Articular chondrocyte of knee joint (primary cell): ENCODE measurements at places on chromosomes 1 and 21. TPM values are rescaled to one million over a fixed set of nuclear protein-coding genes. Genes with fewer than 3 reads are reported as not detected.

Gene TFAP2E
- 0.54 and 0.65 TPM in 2 replicates for total RNA-seq

Gene TMEM125
- total RNA-seq = not detected in 2 replicates

Gene MX2
- 0.52 and 0.76 TPM in 2 replicates for total RNA-seq

Gene C1orf87
- total RNA-seq = 0.11 TPM in 1 of 2 replicates, not detected in the other

Gene TMEM39B
- total RNA-seq = 7.3 and 8.3 TPM in 2 replicates

Gene SRSF11
- total RNA-seq = 179 and 182 TPM in 2 replicates

Gene ALX3
- total RNA-seq = 0.22 TPM in 1 of 2 replicates, not detected in the other

Gene HSPB7
- 13.2 and 19.6 TPM in 2 replicates for total RNA-seq

Gene SLAMF9
- total RNA-seq = 0.65 and 0.86 TPM in 2 replicates

Gene OR2T35
- total RNA-seq = not detected in 2 replicates

Gene MAP3K21
- 0.22 and 0.39 TPM in 2 replicates for total RNA-seq

Gene NADK
- 39.5 and 47.7 TPM in 2 replicates for total RNA-seq

Gene IVL
- 0.11 TPM in 1 of 2 replicates, not detected in the other for total RNA-seq

Gene CYP4B1
- total RNA-seq = not detected in 2 replicates

Gene SOX13
- 1.5 and 1.8 TPM in 2 replicates for total RNA-seq

Gene CTSS
- 12.0 and 18.5 TPM in 2 replicates for total RNA-seq

Gene CRYAA
- total RNA-seq = not detected in 2 replicates

Gene MAPKAPK2
- total RNA-seq = 37.7 and 45.3 TPM in 2 replicates

Gene MATN1
- 0.11 TPM in 1 of 2 replicates, not detected in the other for total RNA-seq

Gene PRRC2C
- total RNA-seq = 74.0 and 88.2 TPM in 2 replicates

Gene SPRR2D
- not detected in 2 replicates for total RNA-seq

Gene ZYG11A
- total RNA-seq = 0.13 and 0.22 TPM in 2 replicates

Gene CD84
- total RNA-seq = not detected in 2 replicates

Gene S100A7A
- total RNA-seq = not detected in 2 replicates

Gene TRIM17
- total RNA-seq = 0.13 TPM in 1 of 2 replicates, not detected in the other

Gene CELSR2
- total RNA-seq = 0.32 and 0.52 TPM in 2 replicates

Gene TSTD1
- total RNA-seq = 5.6 and 6.1 TPM in 2 replicates

Gene NBPF6
- total RNA-seq = not detected in 2 replicates

Gene TRAF3IP3
- total RNA-seq = not detected in 2 replicates

Gene PRAMEF10
- not detected in 2 replicates for total RNA-seq

Gene ESRRG
- under 0.01 TPM in 1 of 2 replicates, not detected in the other for total RNA-seq

Gene GJC2
- total RNA-seq = 2.1 TPM in 2 replicates

Gene ILDR2
- total RNA-seq = under 0.01 and 0.11 TPM in 2 replicates

Gene NBPF4
- total RNA-seq = 0.11 TPM in 1 of 2 replicates, not detected in the other

Gene CA6
- not detected in 2 replicates for total RNA-seq

Gene SLC27A3
- 8.2 and 11.9 TPM in 2 replicates for total RNA-seq

Gene CDC42
- 557 and 578 TPM in 2 replicates for total RNA-seq

Gene SLC9C2
- under 0.01 TPM in 1 of 2 replicates, not detected in the other for total RNA-seq

Gene TDRD5
- not detected in 2 replicates for total RNA-seq

Gene SPRR3
- total RNA-seq = not detected in 2 replicates

Gene PDE9A
- not detected in 2 replicates for total RNA-seq

Gene SYTL1
- 0.13 and 0.22 TPM in 2 replicates for total RNA-seq
